ENCODE measurements at places on chromosomes 3 and 15.

GRCh38 chr3:71478568-71478967, 105.0 kb downstream of the FOXP1 start:
- DNase-seq, result peak; percentile 63

DNA sequence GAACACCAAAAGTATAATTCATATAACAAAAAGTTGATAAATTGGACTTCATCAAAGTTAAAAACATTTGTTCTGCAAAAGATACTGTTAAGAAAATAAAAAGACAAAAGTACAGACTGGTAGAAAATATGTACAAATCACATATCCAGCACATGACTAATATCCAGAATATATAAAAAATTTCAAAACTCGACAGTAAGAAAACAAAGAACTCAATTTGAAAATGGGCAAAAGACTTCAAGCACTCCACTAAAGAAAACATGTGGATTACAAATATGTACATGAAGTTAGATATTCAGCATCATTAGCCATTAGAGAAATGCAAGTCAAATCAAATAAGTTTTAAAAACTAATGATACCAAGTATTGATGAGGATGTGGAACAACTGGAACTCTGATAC, 6.7 kb downstream of the GK5 start:
- no peak for DNase-seq

GRCh38 chr3:104198131-104198530, 1168.6 kb upstream of the ALCAM start:
- DNase-seq, result no peak

DNA sequence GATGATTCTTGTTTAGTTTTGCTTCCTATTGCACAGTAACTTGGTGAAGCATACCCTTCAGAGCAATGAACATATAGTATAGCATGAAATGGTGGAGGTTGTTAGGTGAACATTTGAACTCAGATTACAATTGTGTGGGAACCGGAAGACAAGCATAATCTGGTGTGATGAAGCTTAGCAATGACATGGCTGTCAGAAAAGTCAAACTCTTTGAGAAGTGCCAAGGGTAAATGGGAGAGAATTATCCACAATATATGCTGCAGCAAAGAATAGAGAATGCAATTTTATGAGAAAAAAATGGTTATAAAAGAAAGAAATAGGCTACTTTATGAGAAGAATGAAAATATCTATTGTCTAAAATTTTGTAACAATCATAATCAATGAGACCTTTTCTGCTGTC, 1536.7 kb downstream of the SI start:
- DNase-seq, result no peak

GRCh38 chr3:127307112-127307835, 19.4 kb upstream of the PRR20G start:
- DNase-seq, result no peak

DNA sequence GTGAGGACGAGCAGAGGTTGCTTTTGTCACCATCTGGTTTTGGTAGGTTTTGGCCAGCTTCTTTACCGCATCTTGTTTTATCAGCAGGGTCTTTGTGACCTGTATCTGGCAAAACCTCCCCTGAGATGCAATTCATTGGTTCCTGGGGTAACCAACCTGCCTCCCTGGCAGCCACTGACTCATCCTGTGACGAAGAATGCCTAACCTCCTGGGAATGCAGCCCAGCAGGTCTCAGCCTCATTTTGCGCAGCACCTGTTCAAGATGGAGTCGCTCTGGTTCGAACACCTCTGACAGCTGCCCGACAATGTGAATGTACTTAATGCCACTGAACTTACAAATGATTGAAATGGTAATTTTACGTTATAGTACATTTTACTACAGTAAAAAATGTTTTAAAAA, 6.8 kb upstream of the ADAMTS17 start:
- DNase-seq, result no peak

- DNase-seq, result no peak
Observed at GRCh38 chr3:129503471-129504291, 24.8 kb upstream of the RHO start.

DNA sequence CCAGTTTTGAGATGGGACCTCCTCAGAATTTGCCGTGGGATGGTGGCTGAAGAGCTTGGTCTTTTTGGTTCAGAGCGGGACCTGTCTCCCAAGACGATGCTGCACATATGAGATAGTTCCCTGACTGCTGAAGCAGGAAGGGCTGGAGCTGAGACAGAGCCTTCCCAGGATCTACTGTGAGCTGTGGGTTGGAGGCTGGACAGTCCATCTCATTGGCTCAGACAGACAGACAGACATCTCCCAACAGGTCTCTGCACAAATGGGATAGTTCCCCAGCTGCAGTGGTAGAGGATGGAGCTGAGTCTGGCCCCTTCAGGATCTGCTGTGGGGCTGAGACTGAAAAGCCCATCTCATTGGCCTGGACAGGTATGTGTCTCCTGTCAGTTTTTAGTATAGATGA, 1145.6 kb upstream of the CADM2 start:
- no peak for DNase-seq

- DNase-seq, result no peak
Observed at GRCh38 chr3:162139841-162140240, 643.2 kb downstream of the OTOL1 start.

GRCh38 chr3:23845326-23846216, 39.8 kb downstream of the UBE2E1 start:
- no peak for DNase-seq

- no peak for DNase-seq
Observed at GRCh38 chr3:154188846-154189245, 67.7 kb downstream of the ARHGEF26 start.

- DNase-seq, result no peak
Observed at GRCh38 chr3:7241584-7242302, 380.8 kb downstream of the GRM7 start.

DNA sequence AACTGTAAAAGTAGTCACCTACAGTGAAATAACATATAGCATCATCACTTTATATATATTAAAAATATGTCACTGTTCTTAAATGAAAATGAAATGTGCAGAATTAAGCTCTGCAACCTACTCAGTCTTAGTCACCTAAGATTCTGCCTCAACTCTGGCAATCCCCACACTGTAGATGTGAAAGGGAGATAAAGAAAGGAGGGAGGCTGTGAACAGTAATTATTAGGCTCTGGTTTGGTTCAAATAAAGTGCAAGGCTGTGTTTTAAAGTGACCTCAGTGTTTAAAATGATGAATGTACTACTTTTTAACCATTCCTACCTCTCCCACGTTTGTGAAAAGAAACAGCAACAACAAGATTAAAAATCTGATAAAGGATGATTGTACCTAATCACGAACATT, 72.2 kb downstream of the ATP8B4 start:
- DNase-seq, result no peak

DNA sequence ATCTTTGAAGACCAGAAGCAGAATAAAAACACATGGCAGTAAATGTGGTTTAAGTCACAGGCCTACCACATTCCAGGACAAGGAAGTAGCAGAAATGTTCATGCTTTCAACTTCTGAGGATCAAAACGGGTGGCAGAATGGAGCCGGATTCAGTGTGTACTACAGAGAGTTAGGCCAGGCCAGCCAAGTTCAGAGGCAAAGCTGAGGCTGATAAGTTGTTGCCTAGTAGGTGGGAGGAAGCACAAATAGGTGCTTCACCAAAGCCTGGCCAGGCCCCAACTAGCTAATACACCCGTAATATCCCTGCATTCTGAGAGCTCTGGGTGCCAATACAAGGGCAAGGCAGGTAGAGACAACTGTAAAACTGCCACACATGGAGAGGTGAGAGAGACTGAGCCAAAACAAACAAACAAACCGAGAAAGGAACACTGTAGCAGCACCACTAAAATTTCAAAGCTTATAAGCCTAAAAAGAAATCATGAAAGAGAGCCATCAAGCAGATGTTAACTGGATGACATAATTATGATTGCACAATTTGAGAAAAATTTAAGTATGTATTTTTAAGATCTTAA, 156.4 kb upstream of the CBLB start:
- no peak for DNase-seq

DNA sequence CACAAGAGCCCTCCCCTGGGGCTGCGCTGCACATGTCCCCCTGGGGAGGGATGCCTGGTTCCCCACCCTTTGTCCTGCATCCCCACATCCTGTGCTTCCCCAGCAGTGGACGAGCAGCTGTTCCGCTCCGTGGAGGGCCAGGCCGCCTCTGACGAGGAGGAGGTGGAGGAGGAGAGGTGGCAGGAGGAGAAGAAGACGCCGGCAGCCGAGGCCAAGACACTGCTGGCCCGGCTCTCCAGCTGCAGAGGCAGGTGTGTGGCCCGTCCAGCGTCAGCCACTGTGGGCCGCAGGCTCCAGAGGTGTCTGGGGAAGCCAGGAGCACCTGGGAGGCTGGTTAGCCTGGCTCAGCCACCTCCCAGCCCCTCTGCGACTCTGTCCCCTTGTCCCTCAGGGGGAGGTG, 27.9 kb upstream of the GP9 start:
- DNase-seq, result no peak

DNA sequence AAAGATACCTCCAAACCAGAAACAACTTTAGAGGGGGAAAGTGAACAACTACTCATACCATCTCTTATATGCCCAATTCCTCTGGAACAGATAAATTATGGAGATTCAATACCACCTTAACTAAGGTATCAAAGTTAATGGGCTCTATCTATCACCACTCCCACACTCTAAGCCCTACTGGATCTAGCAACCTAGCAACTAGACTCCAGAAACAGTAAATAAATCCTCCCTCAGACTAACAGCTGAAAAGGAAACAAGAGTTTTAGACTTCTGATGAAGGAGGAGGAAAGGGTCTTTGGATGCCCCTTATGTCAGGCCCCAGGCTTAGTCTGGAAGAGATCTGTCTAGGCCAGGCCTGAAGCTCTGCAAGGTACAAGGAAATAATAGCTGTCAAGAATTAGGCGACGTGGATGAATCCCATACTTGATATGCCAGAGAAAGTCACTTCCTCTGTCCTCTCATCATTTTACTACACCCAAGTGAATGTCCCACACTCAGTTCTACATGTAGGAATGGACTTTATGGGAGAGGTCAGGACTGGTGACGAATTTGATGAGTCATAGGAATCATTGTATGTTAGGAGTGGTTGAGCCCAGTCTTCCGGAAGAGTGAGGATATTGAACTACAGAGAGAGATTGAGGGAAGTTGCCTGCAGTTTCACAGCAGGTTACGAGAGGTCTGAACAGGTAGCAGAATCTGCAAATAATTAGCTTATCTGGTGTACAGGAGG, 113.8 kb downstream of the AKAP13 start:
- no peak for DNase-seq

Data from stimulated activated CD4-positive, alpha-beta T cell treated with anti-CD3 and anti-CD28 coated beads, Interleukin-1b, Interleukin-23, amount 100 ng/mL, for 24 hours (primary cell).